ENCODE measurements at places on chromosomes 2 and 18.

- DNase-seq: no peak
Measured at GRCh38 chr2:193627187-193627926, 1432.6 kb upstream of the TMEFF2 start.

DNA sequence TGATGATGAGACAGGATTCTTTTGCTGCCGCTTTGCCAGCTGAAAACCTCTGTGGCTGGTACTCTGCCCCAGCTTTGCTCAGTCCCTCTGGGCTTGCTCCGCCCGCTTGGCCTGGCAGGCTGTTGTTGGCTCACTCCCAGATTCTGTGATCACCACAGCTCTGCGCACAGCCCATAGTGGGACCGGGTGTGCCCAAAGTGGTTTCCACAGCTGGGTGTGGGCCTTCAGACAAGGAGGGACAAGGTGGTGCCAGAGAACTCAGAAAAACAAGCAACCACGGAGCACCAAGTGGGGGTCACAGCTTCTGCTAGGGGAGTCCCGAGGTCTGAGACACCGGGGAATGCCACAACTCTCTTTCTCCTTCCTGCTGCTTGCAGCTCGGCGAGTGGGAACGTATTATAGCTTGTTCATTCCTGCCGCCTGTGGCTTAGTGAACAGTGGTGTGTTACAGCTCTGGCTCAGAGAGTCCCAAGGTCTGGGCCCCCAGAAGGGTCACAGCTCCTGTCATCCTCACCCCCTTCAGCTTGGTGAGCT is 9.2 kb upstream of the KYNU start:
- no peak for DNase-seq

DNA sequence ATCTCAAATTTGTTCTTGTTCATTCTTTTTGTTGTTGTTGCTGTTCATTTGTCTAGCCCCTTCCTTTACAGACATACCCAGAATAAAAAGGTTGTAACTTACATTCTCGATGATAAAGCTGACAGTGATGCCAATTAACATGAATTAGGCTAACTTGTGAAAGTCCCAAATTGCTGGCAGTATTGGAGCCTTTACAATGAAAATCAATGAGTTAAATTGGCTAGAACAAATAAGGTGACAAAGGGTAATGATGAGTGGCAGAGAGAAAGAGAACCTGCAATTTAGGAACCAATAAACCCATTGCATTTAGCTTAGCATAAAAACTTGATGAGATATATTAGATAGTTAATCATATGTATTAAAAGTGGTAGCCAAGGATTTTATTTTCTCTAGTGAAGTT is 521.0 kb downstream of the ADCYAP1 start:
- DNase-seq: no peak

GRCh38 chr2:226932443-226932842 is 96.6 kb downstream of the RHBDD1 start:
- DNase-seq: no peak

DNA sequence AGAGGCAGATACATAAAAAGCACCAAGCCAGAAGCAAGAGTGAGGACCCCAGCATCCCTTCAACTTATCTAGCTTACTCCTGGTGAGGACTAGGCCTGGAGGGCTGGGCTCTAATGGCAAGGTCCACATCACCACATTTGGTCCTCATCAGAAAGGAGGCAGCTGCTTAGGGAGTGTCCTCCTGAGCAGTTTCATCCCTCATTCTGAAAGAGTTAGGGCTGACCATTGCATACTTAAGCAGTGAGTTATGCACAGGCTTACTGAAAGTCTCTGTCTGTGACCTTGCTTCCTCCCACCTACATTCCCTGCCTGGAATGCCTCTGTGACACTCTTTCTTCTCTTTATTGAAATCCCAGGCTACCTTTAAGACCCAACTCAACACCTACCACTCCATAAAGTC is 301.8 kb upstream of the ACVR2A start:
- no peak for DNase-seq

DNA sequence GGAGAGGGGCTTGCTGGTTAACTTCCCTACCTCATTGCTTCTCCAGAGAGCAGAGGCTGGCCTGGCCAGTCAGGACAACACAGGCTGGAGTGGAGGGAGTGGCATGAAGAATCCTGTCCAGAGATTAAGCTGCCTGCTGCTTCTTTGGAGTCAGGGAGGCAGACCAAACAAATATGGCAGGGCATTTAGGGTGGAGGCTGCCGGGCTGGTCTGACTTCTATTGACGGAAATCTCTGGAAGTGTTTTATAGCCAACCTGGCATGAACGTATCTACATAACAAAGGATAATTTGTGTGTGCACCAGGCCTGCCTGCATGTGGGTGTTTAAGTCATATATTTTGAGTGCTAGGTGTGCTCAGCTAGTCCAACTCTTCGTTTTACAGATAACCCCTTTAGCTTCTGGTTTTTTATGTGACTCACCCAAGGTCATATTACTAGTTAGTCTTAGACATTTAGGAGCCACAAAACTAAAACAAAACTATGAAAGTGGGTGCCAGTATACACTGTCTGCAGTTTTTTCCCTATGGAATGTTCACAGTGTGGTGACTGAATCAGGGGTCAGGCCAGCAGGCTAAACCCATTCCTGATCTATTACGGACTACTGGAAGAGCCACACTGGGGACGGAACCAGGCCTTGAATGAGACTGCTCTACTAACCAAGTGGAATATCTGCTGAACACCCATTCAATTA is 5.5 kb downstream of the NPC1 start:
- no peak for DNase-seq

- no peak for DNase-seq
Measured at GRCh38 chr2:98736464-98736889, 5.5 kb upstream of the MGAT4A start.
